Activated CD8-positive, alpha-beta T cell treated with anti-CD3 and anti-CD28 coated beads for 36 hours (primary cell): ENCODE measurements at places on chromosomes 2 and 18.

GRCh38 chr2:58906081-58906645 lies 665.0 kb upstream of the FANCL start:
- H3K27ac ChIP-seq, result no peak overlapping the region
- DNase-seq, result no peak
- no peaks in the 10 kb centered on the region for H3K36me3 ChIP-seq
- no peaks in the 10 kb centered on the region for H3K4me1 ChIP-seq
- H3K4me3 ChIP-seq, result no peak overlapping the region

DNA sequence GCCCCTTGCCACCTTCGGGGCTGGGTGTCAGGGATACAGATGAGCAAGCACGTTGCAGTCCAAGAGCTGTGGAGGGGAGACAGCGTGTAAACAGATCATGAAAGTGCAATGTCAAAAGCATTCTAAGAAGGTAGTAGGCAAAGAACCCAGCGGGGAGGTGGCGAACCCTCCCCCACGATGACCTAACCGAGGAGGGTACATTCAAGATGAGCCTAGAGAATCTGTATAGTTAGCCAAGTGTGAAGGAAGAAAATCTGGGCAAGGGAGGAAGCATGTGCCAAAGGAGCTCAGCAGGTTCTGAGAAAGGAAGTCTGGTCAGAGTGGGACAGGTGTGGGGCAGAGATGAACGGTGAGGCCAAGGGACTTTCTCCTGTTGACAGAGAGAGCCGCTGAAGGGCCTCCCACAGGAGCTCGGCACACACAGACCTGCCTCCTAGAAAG lies 106.9 kb downstream of the SP3 start:
- no peak overlapping the region for H3K4me3 ChIP-seq
- H3K27ac ChIP-seq, result no peak overlapping the region
- no peaks in the 10 kb centered on the region for H3K36me3 ChIP-seq
- H3K4me1 ChIP-seq, result peaks cover 5% of the 10 kb centered on the region
- peaks cover 3% of the 10 kb centered on the region for H3K27me3 ChIP-seq

GRCh38 chr2:42762823-42763804 lies 821 bp downstream of the OXER1 start:
- no peak for DNase-seq
- no peak overlapping the region for H3K27ac ChIP-seq
- H3K27me3 ChIP-seq, result no peaks in the 10 kb centered on the region

GRCh38 chr2:137886083-137886831 lies 78.0 kb upstream of the HNMT start:
- H3K27ac ChIP-seq, result no peak overlapping the region
- no peaks in the 10 kb centered on the region for H3K27me3 ChIP-seq
- no peak overlapping the region for H3K4me3 ChIP-seq
- H3K4me1 ChIP-seq, result no peaks in the 10 kb centered on the region
- DNase-seq, result no peak

DNA sequence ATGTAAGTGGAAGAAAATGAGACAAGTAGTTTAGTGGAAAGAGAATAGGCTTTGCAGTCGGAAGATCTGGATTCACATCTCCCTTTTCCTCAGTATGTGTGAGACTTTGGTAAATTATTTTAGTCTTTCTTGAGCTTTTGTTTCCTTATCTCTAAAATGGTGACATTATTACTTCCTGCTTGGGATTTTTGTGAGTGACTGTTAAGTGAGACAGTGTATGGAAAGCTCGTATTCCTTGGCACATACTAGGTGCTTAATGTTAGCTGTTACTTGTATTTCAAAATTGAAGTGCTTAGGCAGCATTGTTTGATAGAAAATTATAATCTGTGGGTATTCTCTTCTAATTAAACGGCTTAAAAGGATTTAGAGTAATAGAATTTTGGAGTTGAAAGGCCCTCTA lies 2.0 kb downstream of the ZNF638 start:
- peak overlapping the region; percentile 93 for H3K4me3 ChIP-seq
- no peaks in the 10 kb centered on the region for H3K27me3 ChIP-seq
- DNase-seq, result no peak
